Activated CD8-positive, alpha-beta T cell treated with anti-CD3 and anti-CD28 coated beads for 36 hours (primary cell): ENCODE measurements at places on chromosomes 12 and 14. TPM values are rescaled to one million over a fixed set of nuclear protein-coding genes. Genes with fewer than 3 reads are reported as not detected.

The ANG gene
- 0.92 TPM for total RNA-seq

The CLEC4D gene
- total RNA-seq, result not detected

The SMIM41 gene
- total RNA-seq, result not detected

The APOLD1 gene
- total RNA-seq, result 6.3 TPM

The FITM1 gene
- 0.69 TPM for total RNA-seq

The TESPA1 gene
- 107 TPM for total RNA-seq

The TARBP2 gene
- total RNA-seq, result 32.0 TPM

The SMAGP gene
- 1.4 TPM for total RNA-seq

The SLC8A3 gene
- total RNA-seq, result 0.54 TPM

The CLEC2B gene
- total RNA-seq, result 43.2 TPM

The PMCH gene
- total RNA-seq, result not detected

The KRT5 gene
- total RNA-seq, result not detected

The GXYLT1 gene
- total RNA-seq, result 6.3 TPM

The TAS2R31 gene
- total RNA-seq, result 1.2 TPM

The DIO2 gene
- total RNA-seq, result not detected

The KRT8 gene
- 0.29 TPM for total RNA-seq

The SAMD4A gene
- total RNA-seq, result 4.5 TPM

The CCT2 gene
- total RNA-seq, result 389 TPM

The LIN7A gene
- total RNA-seq, result not detected

The SRGAP1 gene
- 0.07 TPM for total RNA-seq

The EIF2B1 gene
- 61.8 TPM for total RNA-seq

The RPS6KA5 gene
- 12.9 TPM for total RNA-seq

The HOXC6 gene
- total RNA-seq, result not detected

The TBX3 gene
- not detected for total RNA-seq

The COX6A1 gene
- total RNA-seq, result 396 TPM

The TAS2R8 gene
- not detected for total RNA-seq

The MYL2 gene
- total RNA-seq, result not detected

The ZBTB42 gene
- 1.3 TPM for total RNA-seq

The KCNH3 gene
- total RNA-seq, result 9.1 TPM

The SIX6 gene
- not detected for total RNA-seq

The DEPDC4 gene
- total RNA-seq, result 3.7 TPM

The CD4 gene
- 11.1 TPM for total RNA-seq

The OR5AU1 gene
- total RNA-seq, result 0.07 TPM

The PXN gene
- total RNA-seq, result 40.2 TPM

The IAPP gene
- total RNA-seq, result not detected

The ENDOU gene
- not detected for total RNA-seq

The PMEL gene
- total RNA-seq, result 0.65 TPM

The C3AR1 gene
- total RNA-seq, result 1.4 TPM

The LHX5 gene
- total RNA-seq, result not detected

The SLC15A4 gene
- 26.4 TPM for total RNA-seq

The FSCB gene
- not detected for total RNA-seq

The DBX2 gene
- total RNA-seq, result not detected

The BATF gene
- 47.0 TPM for total RNA-seq

The SLC38A1 gene
- total RNA-seq, result 167 TPM

The KITLG gene
- total RNA-seq, result not detected

The INHBE gene
- 1.7 TPM for total RNA-seq

The KRT83 gene
- not detected for total RNA-seq

The ASIC1 gene
- total RNA-seq, result 17.3 TPM

The C14orf180 gene
- not detected for total RNA-seq

The SLC6A13 gene
- not detected for total RNA-seq

The WDHD1 gene
- 68.4 TPM for total RNA-seq

The KERA gene
- not detected for total RNA-seq

The KLRC4 gene
- 3.7 TPM for total RNA-seq
